Activated T-helper 2 cell treated with anti-CD3 and anti-CD28 coated beads, Interferon-gamma antibody, Interleukin-2, Interleukin-4, amounts not matched to agents 10 μg/mL and 5 μg/mL and 100 μg/mL, durations not matched to agents 14 hours and 24 hours and 36 hours (primary cell): ENCODE measurements at places on chromosomes 5 and 9. TPM values are rescaled to one million over a fixed set of nuclear protein-coding genes. Genes with fewer than 3 reads are reported as not detected.

DNA sequence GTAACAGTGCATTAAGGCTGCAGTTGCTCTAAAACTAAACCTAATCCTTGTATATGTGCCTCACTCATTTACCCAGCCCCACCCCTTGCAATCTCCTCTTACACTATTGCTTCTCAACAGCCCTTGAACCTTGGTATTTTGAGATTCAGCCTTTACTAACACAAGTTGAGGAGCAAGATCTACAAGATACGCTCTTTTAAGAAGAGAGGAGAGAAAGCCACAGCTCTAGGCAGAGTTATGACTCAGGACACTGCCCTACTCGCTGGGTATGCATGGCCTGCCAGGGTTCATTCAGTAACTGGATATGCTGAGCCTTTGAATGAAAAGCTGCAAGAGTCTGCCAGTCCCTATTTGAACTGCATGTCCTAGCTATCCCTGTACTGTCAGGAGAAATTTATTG, 219.5 kb downstream of the PCSK5 start:
- DNase-seq, result no peak

- no peak for DNase-seq
These were observed 159.4 kb downstream of the ARHGAP26 start for GRCh38 chr5:142929587-142929986.

IL9 gene
- 94.0 and 104 TPM in 2 replicates for total RNA-seq

CNTFR gene
- total RNA-seq, result not detected in 2 replicates

GRCh38 chr5:112640546-112640945, 97.1 kb upstream of the APC start:
- DNase-seq, result no peak

DNA sequence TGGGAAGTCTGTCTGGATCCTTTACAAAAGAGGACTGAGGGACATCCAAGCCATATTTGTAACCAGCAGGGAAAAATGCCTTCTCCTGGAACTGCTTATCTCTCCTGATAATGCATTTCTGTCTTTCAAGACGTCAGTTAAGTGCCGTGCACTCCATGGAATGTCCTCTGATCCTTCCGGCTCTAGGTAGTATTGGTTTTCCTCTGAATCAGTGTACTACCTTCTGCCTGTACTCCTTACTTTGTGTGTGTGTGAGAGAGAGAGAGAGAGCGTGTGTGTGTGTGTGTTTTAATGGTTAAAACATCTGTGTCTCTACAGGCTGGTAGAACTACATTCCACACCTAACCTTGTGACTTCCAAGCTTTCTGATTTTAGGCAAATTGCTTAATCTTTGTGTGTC, 89.9 kb downstream of the PIP5K1B start:
- DNase-seq, result no peak

DNA sequence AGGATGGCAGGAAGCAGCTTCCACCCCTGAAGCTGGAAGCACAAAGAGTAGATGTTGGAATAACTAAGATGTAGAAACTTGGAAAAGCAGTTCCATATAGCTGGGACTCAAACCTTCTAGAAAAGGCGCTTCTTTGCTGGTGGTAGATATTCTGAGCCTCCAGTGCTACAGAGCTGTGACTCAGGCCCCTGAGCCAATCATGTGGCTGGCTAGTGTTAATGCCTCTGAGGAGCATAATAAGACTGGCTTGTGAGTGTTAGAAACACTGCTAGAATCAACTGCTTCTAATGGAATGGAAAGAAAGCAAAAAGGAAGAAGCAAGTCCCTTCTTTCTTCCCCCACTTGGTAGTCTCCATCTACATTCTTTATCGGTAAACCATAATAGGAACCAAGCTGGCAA, 234.2 kb upstream of the DMAC1 start:
- DNase-seq, result no peak

- DNase-seq, result no peak
These were observed 334.7 kb upstream of the PIK3R1 start for GRCh38 chr5:67880876-67881275.

- no peak for DNase-seq
These were observed 1031.2 kb downstream of the EFNA5 start for GRCh38 chr5:106639488-106639887.

DNA sequence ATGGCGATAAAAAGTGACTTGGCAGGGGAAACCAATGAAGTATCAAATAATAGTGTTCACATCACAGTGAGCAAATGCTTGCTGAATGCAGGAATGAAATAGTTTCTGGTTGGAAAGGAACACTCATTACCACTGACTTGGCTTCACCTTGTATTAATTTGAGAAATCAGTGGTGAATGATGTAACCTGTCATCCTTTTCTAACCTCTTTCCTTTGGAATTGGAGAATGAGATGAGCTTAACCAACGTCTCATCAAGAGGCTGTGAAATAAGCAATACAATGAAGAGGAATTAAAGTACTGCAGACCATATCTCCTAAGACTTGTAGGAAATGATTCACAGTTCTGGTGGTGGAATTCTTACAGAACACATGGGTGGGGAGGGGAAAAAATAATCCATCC, 192.2 kb downstream of the DMAC1 start:
- no peak for DNase-seq

DNA sequence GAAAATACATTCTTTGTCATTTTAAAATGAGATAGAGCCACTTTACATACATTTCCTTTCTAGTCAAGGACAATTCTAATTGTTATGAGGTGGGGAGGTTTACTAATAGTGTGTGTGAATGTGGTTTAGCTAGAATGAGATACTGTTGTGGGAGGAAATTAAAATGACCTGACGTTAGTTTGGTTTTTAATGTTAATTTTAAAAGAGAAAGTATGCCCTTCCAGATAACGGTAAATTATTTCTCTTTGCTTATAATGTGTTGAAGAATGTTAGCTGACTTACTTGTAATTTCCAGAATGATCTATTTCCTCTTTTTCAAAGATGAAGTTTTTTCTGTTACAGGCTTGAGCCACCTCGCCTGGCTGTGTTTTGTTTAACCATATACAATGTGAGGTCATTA, 1.7 kb upstream of the TAF7 start:
- DNase-seq, result no peak

NR2F1 gene
- total RNA-seq, result not detected in 2 replicates

TRMO gene
- total RNA-seq, result 13.4 and 15.3 TPM in 2 replicates

C7 gene
- not detected in 2 replicates for total RNA-seq

DNA sequence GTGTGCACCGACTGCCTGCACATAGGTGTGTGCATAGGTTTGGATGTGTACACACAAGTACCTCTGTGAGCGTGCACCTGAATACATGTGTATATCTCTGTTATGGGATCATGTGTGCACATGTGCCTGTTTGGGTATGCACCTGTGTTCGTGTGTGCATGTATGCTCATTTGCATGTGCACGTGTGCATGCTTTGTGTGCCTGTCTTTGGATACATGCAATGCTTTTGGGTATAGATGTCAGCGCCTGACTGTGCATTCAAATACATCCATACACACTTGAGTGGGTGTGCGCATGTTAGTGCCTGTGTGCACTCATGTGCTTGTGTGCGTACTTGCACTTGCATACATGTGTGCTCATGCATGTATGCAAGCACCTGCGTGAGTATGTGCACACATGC, 258.1 kb downstream of the IRX2 start:
- no peak for DNase-seq

GRCh38 chr9:114291064-114291474, 31.8 kb upstream of the ORM1 start:
- DNase-seq, result peak; percentile 51

PGM5 gene
- total RNA-seq, result 0.07 TPM in 1 of 2 replicates, not detected in the other

TEX48 gene
- total RNA-seq, result 0.41 and 0.68 TPM in 2 replicates

DNA sequence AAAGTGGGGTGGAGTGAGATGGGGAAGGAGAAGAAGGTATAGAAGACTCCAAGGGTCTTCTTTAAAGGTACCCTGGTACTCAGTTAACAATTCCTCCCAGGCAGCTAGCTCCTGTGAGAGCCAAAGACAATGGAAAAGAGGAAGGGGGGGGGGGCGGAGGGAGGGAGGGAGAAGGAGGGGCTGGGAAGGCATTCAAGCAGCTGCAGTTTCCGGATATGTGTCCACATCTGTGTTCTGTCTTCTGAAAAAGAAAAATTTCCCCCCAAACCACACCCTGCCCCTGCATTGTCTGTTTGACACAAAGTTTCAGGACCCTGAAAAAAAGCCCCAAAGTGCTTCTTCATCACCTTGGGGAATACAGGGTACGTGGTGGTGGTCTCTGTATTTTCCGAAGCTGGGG, 11.1 kb downstream of the SPRY4 start:
- DNase-seq, result no peak

SPATA31D4 gene
- not detected in 2 replicates for total RNA-seq

DNA sequence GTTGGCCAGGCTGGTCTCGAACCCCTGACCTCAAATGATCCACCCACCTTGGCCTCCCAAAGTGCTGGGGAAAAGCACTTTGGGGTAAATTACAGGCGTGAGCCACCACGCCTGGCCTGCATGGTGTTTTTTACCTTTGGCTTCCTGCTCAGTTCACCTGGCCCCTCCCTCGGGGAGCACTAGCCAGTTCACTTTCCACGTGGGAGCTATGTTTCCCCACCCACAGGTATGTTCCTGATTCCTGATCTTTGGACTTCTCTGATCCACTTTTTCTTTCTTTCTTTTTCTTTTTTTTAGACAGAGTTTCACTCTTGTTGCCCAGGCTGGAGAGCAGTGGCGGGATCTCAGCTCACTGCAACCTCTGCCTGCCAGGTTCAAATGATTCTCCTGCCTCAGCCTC, 15.8 kb downstream of the DAB2IP start:
- no peak for DNase-seq

GRCh38 chr5:418162-419121, 24.5 kb upstream of the EXOC3 start:
- DNase-seq, result no peak

DNA sequence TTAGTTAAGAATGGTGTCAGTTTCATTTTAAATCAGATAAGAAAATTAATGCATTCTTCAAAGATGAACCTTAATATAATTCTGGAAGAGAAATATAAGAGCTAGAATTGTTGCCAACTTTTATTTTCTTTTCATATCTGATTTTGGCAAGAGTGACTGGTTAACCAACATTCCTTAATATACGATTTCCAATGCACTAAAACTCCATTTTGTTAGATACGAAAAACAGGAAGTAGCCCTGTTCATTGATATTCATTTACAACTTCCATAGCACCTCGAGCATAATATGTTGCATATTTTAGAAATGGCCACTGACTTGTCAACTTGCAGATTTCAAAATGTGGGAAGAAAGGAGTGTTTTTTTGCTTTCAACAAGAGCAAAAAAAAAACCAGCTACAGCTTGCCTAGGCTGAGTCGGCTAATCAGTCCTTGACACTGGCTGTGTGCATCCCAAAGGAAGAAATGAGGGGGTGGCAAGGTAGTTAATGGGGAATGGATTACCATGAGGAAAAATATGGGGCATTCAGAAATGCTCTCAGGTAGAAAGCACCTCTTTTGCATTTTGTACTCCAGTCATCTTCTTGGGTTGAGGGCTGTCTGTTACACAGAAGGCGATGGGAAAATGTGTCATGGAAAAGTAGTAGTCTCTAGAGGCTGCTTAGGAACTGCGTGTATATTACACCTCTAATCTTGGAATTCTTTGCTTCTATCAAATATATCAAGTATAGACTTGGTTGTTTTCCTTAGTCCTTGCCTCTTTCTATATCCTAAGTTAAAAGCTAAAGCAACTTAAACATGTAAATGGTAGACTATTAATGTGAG, 3.9 kb downstream of the MAP3K1 start:
- no peak for DNase-seq

- no peak for DNase-seq
These were observed 1.2 kb downstream of the AK3 start for GRCh38 chr9:4739587-4740387.

CD180 gene
- 0.02 TPM in 2 replicates for total RNA-seq

- no peak for DNase-seq
These were observed 28.9 kb upstream of the GSN start for GRCh38 chr9:121239071-121239470.

SRD5A1 gene
- total RNA-seq, result 15.3 and 16.0 TPM in 2 replicates

DNA sequence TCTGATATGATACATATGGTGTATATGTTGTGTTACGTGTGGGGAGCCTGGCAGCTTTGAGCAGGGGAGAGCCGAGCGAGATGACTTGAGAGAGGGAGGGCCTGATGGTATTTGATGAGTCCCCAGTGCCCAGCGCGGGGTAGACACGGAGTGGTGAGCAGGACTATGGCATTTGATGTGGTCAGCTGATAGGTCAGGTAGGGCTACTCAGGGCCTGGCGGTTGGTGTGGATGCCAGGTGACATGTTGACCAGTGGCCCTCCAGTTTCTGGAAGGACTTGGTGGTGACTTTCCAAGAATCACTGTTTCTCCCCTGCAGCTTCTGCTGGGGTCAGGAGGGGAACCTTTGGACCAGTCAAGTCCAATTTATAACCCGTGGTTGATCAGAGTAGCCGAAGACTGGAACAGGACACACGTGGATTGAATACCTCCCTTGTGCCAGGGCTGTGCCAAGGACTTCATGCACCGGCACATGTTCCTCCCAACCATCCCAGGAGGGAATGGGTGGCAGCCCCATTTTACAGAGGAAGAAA, 148.8 kb downstream of the RGS3 start:
- no peak for DNase-seq

DNA sequence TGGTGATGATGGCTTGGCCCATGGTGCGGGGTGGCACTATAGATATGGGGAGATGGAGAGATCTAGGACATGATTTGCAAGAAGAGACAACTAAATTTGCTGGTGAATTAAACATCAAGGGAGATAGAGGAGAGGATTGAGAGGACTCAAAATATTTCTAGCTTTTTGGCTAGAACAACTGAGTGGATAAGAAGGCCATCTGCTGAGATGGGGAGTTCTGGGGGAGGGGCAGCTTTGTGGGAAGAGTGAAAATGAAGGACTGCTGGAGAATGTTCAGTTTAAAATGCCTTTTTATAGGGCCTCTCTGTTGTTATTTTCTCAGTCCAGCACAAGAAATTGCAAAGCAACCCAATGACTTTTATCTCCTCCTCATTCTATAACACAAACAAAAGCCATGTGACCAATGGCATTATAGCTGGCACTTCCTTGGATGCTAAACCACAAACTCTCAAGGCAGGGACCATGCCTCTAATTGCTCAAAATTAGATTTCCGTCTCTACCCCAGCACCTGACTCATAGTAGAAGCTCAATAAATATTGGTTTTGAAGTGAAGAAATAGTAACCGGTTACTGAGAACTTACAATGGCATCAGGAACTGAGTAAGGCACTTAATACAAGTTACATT, 29.8 kb downstream of the JAKMIP2 start:
- no peak for DNase-seq

- no peak for DNase-seq
These were observed 186.8 kb upstream of the SLC27A6 start for GRCh38 chr5:128778474-128778873.

- DNase-seq, result no peak
These were observed 303.8 kb upstream of the IRX4 start for GRCh38 chr5:2186472-2187015.
